A172 (cell line): ENCODE measurements at places on chromosomes 1 and 21.

DNA sequence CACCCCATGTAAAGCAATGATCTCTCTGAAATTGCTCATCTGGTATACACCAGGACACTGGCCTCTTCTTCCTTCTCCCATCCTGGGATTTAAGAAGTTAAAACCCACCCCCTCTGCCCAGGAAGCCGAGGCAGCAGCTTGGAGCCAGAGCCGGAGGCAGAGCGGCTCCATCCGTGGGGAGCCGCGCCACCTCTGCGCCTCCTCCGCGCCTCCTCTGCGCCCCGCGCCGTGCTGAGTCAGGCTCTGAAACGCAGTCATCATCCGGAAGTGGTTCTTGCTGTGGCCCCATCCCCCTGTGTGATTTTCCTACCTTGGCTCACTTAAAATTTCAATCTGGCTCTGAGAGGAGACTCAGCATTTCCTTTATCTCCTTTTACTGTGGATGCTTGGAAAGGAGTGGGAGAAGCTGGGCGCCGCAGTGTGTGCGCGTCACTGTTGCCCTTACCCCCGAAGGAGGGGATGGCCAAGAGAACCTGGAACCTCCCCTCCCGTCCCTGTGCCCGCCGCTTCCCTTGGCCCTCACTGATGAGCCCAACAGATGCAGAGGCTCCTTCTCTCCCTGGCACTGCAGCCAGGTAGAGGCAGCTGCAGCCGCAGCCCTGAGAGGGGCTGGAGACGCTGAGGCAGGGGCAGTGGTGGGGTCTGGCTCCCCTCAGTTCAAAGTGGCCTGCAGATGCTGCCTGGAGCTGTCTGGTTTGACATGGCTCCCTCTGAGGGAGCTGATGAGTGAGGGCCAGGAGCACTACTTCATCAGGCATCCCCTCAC, 15.3 kb upstream of the NPHP4 start:
- DNase-seq: no peak

DNA sequence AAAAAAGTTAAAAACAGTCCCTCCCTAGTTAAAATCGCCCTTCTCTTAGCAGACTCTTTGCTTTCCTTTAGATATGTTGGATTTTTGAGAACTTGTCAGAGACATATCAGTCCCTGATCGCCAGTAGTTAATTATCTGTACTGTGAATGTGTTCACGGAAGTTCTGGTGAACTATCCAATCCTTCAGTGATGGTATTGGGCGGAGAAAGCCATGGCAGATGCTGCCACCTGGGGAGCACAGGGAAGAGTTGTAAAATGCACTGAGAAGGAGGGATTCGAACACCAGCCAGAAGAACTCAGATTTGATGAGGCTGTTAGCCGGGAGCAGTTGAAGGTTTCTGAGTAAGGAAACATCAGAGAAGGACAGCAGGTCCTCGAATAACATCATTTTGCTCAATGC, 17.5 kb upstream of the KIF14 start:
- DNase-seq: no peak

- DNase-seq: no peak
Observed at GRCh38 chr1:167638064-167638463, 8.0 kb downstream of the RCSD1 start.

DNA sequence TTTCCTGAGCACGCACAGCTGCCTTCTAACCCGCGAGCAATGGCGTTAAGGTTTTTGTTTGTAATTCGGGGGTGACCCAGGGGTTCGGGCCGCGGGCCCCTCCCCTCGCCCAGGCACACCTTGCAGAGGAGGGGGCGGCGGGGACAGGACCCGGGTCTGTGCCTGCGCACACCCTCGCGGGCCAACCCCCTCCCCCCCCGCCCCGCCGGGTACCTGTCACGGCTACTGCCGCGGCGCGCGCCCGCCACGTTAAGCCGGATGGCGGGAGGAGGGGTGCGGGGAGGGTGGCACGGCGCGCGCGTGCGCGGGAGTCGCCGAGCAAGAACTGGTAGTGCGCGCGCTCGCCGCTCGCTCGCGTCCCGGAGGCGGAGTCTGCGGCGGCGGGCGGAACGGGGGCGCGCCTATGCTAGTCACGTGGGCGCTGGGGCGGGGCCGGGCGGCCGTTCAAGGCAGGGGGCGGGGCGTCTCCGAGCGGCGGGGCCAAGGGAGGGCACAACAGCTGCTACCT, at the start of gene TPTE:
Gene TPTE (plus strand): TSS at position 493 of the 508 bp plus-strand sequence. CDS start 17,141 bp downstream, outside the sequence.
- no peak for DNase-seq

DNA sequence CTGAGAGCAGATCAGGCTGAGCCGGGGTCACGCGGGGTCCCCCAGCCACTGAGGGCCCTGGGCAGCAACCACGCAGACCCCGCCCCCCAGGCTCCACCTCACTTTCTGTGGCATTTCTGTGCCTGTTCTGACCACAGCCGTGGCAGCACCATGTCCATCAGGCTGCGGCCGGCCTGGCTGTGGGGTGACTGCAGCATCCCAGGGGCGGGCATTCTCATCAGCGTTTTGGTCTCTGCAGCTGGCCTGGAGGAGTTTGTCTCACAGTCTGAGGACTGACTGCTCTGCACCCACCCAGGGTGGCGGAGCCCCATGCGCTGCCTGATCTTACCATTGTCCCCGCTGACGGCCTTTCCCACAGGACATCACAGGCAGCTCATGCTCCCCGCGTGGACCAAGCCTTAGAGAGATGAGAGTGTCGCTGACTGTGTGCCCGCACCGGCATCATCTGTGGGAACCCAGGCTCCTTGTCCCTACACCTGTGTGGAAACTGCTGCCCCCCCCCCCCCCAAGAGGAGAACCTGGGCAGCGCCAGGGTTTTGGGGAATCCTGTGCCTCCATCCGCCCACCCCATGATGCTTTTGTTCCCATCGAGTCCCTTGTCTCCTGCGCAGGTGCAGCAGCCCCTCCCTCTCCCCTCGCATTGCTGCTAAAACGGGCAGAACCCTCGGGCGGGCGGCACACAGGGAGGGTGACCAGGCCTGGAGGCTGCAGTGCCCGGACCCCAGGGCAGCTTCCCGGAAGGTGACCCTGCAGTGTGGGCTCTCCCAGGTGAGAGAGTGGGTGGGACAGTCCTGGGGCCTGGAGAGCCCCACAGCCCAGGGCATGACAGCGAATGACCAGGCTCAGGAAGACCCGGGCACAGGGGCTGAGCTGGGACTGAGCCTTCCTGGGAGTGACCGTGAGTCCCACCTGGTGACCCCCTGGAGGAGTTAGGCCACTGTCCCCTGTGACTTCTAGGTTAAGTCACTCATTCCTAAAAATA, 1.8 kb downstream of the KRTAP10-1 start:
- DNase-seq: no peak
